ENCODE measurements at places on chromosomes 3 and 15. TPM values are rescaled to one million over a fixed set of nuclear protein-coding genes. Genes with fewer than 3 reads are reported as not detected.
A peak's percentile ranks its signal among the peaks of the same experiment; 100 is the strongest.

Gene FBXW12
- not detected for polyA plus RNA-seq

Gene ATP8B4
- 1.2 TPM for polyA plus RNA-seq

Gene NME9
- polyA plus RNA-seq, result not detected

Gene AADAC
- not detected for polyA plus RNA-seq

Gene RHOV
- polyA plus RNA-seq, result not detected

Gene CPLX3
- polyA plus RNA-seq, result 0.06 TPM

DNA sequence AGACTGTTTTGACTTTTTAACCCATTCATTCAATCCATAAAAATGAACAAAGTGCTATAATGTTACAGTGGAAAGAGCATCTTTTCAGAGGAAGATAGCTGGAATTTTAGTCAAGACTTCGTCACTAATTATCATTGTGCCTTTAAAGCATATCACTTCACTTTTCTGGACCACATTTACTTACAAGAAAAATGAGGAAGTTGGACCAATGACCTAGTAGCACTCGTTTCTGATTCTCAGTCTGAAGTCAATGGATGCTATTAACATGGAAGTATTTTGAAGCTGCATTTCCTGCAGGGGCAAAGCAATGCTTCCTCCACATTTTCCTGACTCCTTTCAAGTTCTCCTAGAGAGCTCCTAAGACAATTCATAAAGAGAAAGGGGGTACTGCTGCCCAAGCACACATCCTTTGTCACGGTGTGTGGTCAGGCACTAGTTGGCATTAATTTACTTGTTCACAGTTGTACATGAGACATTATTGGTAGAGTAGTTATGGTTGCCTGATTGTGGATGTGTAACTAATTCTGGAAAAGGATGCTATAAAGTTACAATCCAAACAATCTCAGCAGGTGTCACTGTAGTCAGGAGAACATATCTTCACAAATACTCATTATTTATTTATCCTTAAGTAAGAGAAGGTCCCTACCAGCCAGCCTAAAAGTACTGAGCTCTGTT, 1049.1 kb downstream of the FHIT start:
- DNase-seq, result no peak

GRCh38 chr3:179526989-179527391, 35.7 kb upstream of the ACTL6A start:
- DNase-seq, result peak; percentile 78

DNA sequence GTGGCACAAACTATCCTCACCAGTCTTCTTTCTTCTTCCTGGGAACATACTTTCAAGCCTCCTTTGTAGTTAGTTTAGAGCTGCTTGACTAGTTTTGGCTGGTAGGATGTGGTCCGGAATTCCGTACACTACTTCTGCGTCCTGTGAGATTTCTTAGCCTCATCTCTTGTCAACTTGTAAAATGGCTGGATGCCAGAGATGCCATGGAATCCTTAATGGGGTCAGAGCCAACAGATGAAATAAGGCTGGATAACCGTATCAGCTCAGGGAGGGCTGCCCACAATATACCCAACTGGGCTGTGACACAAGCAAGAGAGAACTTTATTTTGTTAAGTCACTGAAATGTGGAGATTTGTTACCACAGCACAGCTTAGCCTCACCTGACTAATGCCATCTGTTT, 466.9 kb upstream of the MDFIC2 start:
- DNase-seq, result no peak

- DNase-seq, result no peak
Measured at GRCh38 chr3:133455960-133456359, 56.1 kb downstream of the BFSP2 start.

DNA sequence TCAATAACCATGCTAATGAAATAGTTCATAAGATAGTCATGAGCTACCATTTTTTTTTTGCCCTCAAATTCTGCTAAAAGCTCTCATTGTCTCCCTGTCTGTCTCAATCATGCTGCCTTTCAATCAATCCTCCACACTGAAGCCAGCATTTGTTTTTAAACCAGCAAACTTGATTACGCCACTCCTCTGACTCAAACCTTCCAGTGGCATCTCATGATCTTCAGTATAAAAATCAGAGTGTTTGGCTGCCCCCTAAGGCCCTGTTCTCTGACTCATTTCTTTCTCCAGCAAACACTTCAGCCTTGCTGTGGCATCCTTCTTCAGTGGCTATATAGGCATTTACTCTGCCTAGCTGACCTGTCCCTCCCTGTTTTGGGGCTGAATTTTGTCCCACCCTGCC, 36.0 kb upstream of the EOMES start:
- DNase-seq, result no peak

DNA sequence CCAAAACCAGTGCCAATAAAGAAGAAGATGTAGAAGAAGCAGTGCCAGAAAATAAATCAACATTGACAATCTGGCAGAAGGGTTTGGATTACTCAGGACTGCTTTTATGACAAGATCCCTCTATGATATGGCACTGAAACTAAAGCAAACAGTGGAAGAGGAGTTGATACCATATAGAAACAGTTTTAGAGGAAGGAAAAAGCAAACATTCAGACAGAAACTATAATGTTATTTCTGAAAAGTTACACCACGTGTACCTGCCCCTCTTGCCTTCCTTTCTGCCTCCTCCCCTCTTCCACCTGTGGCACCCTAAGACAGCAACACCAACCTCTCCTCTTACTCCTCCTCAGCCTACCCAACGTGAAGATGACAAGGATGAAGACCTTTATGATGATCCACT, 63.0 kb downstream of the SFMBT1 start:
- no peak for DNase-seq

GRCh38 chr3:143586576-143586975, 261.7 kb downstream of the SLC9A9 start:
- no peak for DNase-seq

DNA sequence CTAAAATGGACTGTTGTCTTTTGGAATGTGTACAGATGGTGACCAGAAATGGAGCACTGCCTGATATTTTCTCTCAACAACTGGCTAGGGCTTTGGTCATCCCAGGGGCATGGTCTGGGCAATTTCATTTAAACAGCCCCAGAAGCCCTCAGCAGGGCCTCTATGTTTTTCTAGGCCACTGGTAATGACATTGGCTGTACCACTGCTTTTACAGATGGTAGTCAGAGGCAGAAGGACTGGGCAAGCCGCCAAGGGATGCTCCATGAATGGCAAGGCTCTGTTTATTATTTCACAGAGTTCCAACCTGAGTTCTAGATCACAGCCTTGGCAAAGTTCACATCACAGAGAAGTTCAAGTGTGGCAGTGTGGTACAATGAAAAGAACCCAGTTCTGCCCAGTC, 37.0 kb upstream of the LMCD1 start:
- DNase-seq, result no peak

DNA sequence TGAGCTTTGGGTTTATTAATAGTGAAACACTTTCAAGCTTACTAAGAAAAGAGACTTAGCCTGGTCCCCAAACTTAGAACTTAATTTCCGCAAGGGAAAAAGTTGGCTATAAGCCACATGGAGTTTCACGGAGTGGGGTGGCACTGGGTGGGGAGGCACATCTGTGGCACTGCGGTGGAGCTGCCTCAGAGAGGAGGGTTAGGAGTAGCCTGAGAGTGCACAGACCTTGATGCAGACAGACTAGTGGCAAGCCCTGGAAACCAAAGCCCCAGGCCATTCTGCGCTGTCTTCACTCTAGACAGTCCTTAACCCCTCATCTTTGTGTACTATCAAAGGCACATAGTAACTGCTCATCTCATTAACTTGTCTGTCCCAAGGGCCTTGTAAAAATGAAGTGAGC, 22.0 kb downstream of the CXCR6 start:
- no peak for DNase-seq

- no peak for DNase-seq
Measured at GRCh38 chr3:195185583-195185982, 85.4 kb downstream of the XXYLT1 start.

DNA sequence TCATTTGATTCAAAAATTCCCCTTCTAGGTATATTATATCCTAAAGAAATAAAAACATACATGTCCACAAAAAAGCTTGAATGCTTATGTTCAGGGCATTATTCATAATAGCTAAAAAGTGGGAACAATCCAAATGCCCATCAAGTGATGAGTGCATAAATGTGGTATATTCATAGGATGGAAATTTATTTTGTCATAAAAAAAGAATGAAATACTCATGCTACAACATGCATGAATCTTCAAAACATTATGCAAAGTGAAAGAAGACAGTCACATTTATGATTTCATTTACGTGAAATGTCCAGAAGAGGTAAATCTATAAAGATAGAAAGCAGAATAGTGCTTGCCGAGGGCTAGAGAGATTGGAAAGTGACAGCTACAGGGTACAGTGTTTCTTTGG, 83.6 kb upstream of the SLC25A36 start:
- DNase-seq, result no peak

DNA sequence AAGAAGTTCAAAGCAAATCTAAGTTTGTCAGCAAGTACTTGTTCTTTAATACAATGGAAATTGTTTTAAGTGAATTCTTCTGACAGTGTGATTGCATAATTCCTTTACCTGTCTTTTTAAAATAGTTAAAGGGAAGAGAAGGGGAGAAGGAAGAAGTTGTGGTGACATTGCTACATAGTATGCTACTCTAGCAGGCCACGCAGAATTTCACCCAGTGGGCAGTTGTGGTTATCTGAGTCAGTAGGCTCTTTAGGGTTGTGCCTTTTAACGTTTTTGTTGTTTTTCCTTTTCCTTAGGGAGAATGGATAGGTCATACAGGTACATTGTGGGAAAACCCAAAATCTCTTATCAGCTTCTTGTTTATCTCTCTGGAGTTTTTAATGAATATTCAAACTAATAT, 40.4 kb downstream of the KIF15 start:
- DNase-seq, result no peak

GRCh38 chr3:129576514-129577352, 29.7 kb downstream of the PLXND1 start:
- DNase-seq, result peak; percentile 75

DNA sequence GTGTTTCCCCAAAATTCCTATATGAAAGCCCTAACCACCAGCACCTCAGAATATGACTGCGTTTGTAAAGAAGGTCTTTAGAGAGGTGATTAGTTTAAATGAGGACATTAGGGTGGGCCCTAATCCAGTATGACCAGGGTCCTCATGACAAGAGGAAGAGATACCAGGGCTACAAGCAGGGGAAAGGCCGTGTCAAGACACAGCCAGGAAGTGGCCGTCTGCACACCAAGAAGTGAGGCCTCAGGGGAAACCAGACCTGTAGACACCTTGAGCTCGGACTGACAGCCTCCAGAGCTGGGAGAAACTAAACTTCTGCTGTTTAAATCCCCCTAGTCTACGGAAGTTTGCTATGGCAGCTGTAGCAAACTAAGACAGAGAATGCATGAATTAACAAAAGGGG, 14.2 kb downstream of the KIF7 start:
- DNase-seq, result no peak

DNA sequence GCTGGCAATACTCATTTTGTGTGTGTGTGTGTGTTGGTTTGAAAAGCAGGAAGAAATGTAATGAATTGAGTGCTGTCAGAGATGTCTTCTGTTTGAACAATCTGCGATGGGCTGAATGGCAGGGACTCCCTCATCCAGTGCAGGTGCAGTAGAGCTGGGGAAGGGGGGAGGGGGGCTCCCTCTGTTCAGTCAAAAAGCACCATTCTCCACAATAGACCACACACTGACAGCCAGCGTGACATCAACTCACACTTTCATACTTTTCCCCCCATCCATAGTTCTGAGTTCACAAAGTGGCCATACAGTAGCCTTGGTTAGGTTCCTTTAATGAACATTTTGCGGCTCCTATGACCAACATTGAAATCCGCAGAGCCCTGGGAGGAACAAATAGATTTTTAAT, 10.4 kb downstream of the SOX2 start:
- no peak for DNase-seq

GRCh38 chr3:143135150-143135549, 15.6 kb downstream of the CHST2 start:
- no peak for DNase-seq

DNA sequence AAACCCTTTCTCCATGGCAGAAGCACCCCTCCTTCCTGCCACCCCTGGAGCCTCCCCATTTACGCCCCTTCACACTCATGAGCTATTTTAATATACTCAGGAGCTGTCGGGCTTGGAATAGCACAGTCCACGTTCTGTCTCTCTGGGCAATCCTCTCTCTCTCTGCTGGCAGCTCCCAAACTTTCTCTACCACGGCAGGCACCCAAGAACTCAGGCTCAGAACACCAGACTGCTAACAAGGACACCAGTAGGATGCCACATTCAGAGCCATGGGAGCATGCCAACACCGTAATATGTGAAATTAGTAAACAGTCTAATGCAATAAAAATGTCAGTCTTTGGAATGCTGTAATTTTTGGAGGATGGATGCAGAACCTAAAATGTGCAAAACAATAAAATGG, 19.3 kb downstream of the TNFAIP8L3 start:
- peak; percentile 72 for DNase-seq

DNA sequence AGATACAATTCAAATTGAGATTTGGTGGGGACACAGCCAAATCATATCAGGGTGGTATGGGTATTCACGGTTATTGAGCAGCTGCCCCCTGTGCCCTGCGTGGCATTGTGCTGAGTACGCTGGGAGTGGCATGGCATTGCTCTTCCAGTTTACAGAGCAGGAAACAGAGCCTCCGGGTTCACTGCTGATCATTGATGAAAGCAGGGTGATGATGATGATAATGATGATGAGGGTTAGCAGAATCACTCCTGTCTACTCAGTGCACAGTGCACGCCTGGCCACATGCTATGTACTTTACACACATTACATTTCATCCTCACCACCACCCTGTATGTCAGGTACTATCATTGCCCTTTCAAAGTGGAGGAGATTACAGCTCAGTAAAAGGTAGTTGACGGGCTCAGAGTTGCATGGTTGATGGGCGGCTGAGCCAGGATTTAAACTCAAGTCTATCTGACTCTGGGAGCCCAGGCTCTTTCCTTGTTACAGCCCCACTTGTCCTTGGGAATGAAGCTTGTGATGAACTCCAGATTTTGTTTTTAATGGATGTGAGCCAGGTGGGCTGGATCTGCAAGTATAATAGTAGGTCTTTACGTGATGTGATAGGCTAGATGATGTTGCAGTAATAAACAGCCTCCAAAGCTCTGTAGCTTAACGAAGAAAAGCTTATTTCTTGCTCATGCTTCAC, 87.6 kb upstream of the MYZAP start:
- no peak for DNase-seq

GRCh38 chr15:77864211-77865105, 213.1 kb downstream of the TBC1D2B start:
- no peak for DNase-seq

DNA sequence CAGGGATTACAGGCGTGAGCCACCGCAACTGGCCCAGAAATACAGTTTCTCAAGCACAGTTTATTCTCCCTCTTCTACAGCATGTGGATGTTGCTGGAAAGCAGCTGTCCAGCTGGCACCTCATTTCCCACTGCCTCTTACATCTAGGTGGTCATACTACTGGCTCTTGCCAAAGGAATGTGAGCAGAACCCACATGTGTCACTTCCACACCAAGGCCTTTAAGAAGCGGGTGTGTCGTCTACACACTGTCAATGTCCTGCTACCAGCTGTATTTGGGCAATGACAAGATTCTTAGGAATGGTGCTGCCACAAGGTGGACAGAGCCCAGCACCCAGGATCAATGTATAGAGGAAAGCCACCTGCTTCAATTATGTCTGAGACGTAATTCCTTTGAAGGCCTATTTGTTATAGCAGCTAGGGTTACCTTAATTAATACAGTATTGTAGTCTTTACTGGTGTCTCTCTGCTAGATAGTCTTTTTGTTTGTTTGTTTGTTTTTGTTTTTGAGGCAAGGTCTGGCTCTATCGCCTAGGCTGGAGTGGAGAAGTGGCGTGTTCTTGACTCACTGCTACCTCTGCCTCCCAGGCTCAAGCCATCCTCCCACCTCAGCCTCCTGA, 15.1 kb upstream of the RAB7A start:
- no peak for DNase-seq

GRCh38 chr15:70863450-70864218, 9.7 kb upstream of the LARP6 start:
- no peak for DNase-seq

Measured in heart left ventricle (tissue), 16 donors.